Esophagus squamous epithelium (tissue), 5 donors: ENCODE measurements at places on chromosomes 12 and 14.

GRCh38 chr14:76191297-76191696 lies 39.6 kb downstream of the GPATCH2L start:
- no peak overlapping the region for H3K4me3 ChIP-seq
- no peak for DNase-seq
- H3K4me1 ChIP-seq: no peaks in the 10 kb centered on the region
- H3K36me3 ChIP-seq: peaks cover 8% of the 10 kb centered on the region
- no peak overlapping the region for H3K27ac ChIP-seq
- no peaks in the 10 kb centered on the region for H3K27me3 ChIP-seq

DNA sequence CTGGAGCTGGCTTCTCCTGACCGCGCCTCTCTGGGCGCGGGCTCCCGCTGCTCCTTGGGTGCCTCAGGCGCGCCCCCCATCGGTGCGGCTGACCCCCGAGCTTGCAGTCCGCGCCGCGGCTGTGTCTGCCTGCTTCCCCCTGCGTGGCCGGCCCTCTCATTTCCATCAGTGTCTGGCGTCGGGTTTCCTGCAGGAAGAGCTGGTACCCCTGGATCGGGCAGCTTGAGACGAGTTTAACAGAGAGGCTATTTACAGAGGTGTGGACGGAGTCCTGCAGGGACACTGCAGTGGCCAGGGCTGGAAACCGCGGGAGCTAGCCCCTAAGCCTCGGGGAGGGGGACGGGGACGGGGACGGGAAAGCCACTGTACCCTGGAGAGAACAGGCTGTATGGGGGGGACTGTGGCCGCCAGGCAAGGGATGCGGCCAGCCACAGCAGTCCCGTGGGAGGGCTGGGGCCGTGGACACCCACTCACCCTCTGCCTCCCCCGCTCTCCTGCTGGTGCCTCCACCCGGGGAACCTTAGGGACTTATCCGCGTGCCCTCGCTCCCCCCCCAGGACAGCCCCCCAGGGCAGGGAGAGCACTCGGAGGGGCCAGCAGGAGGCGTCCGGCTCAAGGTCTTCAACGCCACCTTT lies 3.7 kb upstream of the CACNA2D4 start:
- H3K36me3 ChIP-seq: no peaks in the 10 kb centered on the region
- no peak for DNase-seq
- no peaks in the 10 kb centered on the region for H3K27me3 ChIP-seq
- H3K4me1 ChIP-seq: no peaks in the 10 kb centered on the region

GRCh38 chr12:129570796-129571400 lies 332.9 kb downstream of the TMEM132D start:
- H3K4me3 ChIP-seq: no peak overlapping the region
- H3K36me3 ChIP-seq: no peaks in the 10 kb centered on the region
- H3K27ac ChIP-seq: no peak overlapping the region
- no peaks in the 10 kb centered on the region for H3K27me3 ChIP-seq
- no peak for DNase-seq

DNA sequence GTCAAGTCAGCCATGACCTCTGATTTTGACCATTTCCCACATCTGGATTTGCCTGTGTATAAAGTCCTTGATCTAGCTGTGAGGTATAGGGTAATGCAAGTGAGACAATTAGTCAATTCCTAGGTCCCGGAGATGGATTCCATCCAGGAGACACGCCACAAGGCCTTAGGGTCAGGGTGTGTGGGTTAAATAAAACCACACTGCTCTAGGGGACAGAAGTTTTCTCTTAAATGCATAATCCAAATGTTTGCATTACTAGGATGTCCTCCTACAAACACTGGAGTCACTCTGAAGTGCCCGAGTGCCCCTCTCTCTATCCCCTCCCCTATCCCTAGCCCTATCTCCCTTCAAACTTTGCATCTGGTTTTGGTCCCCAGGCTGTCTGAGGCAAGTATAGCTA lies 26.8 kb downstream of the LRIG3 start:
- peak overlapping the region; percentile 3 for H3K4me3 ChIP-seq
- no peaks in the 10 kb centered on the region for H3K36me3 ChIP-seq
- peaks cover 28% of the 10 kb centered on the region for H3K4me1 ChIP-seq
- no peaks in the 10 kb centered on the region for H3K27me3 ChIP-seq
- peak overlapping the region; percentile 23 for H3K27ac ChIP-seq
- DNase-seq: no peak

- no peak for DNase-seq
- peaks cover 7% of the 10 kb centered on the region for H3K36me3 ChIP-seq
- H3K27ac ChIP-seq: no peak overlapping the region
- H3K4me1 ChIP-seq: no peaks in the 10 kb centered on the region
Observed at GRCh38 chr14:95452176-95452892, 64.1 kb downstream of the SYNE3 start.

GRCh38 chr12:65640489-65640901 lies 183.8 kb upstream of the HMGA2 start:
- H3K27ac ChIP-seq: no peak overlapping the region
- peaks cover 5% of the 10 kb centered on the region for H3K27me3 ChIP-seq
- H3K4me1 ChIP-seq: no peaks in the 10 kb centered on the region
- no peak for DNase-seq
- no peaks in the 10 kb centered on the region for H3K36me3 ChIP-seq
- no peak overlapping the region for H3K4me3 ChIP-seq

DNA sequence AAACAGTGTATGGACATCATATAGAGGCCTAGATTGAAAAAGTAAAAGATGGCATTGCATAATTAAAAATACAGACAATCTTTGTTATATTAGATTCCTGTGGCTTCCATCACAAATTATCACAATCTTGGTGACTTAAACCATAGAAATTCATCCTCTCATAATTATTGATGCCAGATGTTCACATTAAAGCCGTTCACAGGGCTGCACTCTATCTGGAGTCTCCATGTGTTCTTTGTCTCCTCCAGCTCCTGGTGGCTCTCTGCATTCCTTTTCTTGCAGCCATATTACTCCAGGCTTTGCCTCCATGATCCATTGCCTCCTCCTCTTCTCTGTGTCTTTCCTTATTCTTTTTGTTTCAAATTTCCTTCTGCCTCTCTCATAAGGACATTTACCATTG lies 875.7 kb upstream of the USP15 start:
- no peak overlapping the region for H3K4me3 ChIP-seq
- no peaks in the 10 kb centered on the region for H3K4me1 ChIP-seq
- DNase-seq: no peak
- no peaks in the 10 kb centered on the region for H3K36me3 ChIP-seq
- no peaks in the 10 kb centered on the region for H3K27me3 ChIP-seq
- H3K27ac ChIP-seq: no peak overlapping the region

DNA sequence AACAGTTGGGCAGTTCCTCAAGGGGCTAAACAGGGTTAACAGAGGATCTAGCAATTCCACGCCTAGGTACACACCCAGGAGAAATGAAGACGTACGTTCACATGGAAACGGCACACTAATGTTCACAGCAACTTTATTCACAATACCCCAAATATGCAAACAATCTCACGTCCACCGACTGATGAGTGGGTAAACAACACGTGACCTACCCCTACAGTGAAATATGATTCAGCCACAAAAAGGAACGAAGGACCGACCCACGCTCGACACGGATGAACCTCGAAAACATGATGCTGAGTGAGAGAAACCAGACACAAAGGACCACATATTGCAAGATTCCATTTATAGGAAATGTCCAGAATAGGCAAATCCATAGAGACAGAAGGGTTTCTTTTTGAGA lies 112.7 kb downstream of the NCOR2 start:
- peaks cover 8% of the 10 kb centered on the region for H3K36me3 ChIP-seq
- H3K27ac ChIP-seq: peak overlapping the region; percentile 86
- no peaks in the 10 kb centered on the region for H3K27me3 ChIP-seq
- H3K4me3 ChIP-seq: no peak overlapping the region
- H3K4me1 ChIP-seq: peaks cover 32% of the 10 kb centered on the region

DNA sequence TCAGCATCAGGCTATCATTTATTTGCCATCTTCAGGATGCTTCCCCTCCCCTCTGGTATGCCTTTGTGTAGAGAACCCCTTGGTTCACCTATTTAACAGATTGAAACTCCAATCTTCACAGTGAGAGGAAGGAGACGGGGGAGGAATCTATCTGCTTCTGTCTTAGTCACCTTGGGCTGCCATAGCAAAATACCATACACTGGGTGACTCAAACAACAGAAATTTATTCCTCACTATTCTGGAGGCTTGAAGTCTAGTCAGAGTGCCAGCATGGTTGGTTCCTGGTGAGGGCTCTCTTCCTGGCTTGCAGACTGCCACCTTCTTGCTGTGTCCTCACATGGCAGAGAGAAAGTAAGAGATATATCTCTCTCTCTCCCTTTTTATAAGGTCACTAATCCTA lies 13.5 kb upstream of the EML1 start:
- peaks cover 22% of the 10 kb centered on the region for H3K27me3 ChIP-seq

- no peak overlapping the region for H3K4me3 ChIP-seq
- DNase-seq: no peak
- H3K4me1 ChIP-seq: no peaks in the 10 kb centered on the region
- H3K36me3 ChIP-seq: no peaks in the 10 kb centered on the region
- H3K27ac ChIP-seq: no peak overlapping the region
Observed at GRCh38 chr14:71666571-71667145, 265.6 kb upstream of the RGS6 start.

DNA sequence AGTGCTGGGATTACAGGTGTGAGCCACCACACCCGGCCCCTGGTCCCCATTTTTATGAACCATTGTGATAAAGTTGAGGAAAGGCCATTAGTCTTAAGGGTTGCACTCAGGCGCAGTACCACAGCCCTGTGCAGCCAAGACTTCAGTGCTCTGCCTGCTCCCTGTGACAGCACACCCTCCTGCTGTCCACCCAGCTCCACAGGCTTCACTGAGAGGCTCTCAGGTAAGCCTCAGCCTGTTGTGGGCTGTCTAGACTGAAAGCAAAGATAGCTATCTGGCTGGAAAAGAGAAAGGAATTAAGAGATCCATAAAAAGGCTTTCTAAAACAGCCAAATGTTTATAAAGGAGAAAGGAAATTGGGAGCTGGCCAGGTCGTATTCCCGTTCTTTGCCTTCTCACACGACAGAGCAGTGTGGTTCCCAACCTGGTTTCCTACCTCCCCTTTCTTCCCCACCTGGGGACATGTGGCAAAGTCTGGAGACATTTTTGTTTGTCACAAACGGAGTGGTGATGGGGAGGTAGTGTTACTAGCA lies 19.1 kb upstream of the DNM1L start:
- peaks cover 4% of the 10 kb centered on the region for H3K4me1 ChIP-seq
- H3K27ac ChIP-seq: peak overlapping the region; percentile 32
- no peak for DNase-seq
- H3K27me3 ChIP-seq: no peaks in the 10 kb centered on the region
- no peak overlapping the region for H3K4me3 ChIP-seq

DNA sequence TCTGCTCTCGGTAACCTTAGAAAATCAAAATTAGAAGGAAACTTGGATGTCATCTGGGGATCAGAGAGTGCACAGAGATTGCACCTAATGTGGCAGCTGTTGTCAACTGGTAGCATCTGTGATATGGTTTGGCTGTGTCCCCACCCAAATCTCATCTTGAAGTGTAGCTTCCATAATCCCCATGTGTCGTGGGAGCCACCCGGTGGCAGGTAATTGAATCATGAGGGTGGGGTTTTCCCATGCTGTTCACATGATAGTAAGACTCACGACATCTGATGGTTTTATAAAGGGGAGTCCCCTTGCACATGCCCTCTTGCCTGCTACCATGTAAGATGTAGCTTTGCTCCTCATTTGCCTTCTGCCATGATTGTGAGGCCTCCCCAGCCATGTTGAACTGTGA lies 127.7 kb upstream of the SRRM4 start:
- H3K4me1 ChIP-seq: no peaks in the 10 kb centered on the region
- peaks cover 3% of the 10 kb centered on the region for H3K27me3 ChIP-seq
- no peak overlapping the region for H3K4me3 ChIP-seq

DNA sequence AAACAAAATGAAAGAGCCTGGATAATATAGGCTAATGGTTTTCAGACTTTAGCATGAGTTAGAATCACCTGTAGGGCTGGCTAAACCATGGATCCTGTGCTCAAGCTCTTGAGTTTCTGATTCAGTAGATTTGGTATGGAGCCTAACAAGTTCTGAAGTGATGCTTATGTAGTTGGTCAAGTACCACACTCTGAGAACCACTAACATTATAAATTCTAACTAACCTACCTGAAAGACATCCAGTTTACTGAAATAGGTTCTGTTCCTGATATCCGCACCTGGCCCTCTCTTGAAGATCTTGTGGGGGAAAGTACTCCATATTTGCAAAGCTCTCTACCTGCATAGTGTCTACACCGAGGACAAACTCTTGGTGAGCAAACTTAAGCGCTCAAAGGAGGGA lies 59.4 kb upstream of the VSX2 start:
- no peak for DNase-seq
- no peaks in the 10 kb centered on the region for H3K4me1 ChIP-seq
- no peaks in the 10 kb centered on the region for H3K27me3 ChIP-seq
- H3K4me3 ChIP-seq: no peak overlapping the region

DNA sequence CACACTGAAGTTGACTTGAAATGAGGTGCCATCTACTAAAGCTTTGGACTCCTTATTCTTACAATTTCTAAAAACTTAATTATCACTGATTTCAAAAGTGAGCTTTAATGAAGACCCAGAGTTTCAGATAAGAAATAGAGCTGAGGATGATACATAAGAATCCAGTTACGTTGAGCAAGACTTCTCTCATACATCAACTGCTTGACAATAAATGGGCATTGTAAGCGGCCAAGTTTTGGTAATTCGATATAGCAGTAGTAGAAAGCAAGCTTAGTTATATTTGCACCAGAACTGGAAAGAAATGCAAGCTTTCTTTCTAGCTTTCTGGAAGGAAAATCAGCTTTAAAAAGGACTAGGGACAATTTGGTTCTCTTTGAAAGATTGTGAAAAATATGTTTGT lies 1359.6 kb downstream of the FSCB start:
- H3K36me3 ChIP-seq: no peaks in the 10 kb centered on the region
- no peaks in the 10 kb centered on the region for H3K4me1 ChIP-seq
- no peak overlapping the region for H3K27ac ChIP-seq
- DNase-seq: no peak

GRCh38 chr14:21486640-21487087 lies 9.7 kb downstream of the TOX4 start:
- no peak overlapping the region for H3K27ac ChIP-seq
- H3K4me1 ChIP-seq: no peaks in the 10 kb centered on the region
- DNase-seq: no peak

DNA sequence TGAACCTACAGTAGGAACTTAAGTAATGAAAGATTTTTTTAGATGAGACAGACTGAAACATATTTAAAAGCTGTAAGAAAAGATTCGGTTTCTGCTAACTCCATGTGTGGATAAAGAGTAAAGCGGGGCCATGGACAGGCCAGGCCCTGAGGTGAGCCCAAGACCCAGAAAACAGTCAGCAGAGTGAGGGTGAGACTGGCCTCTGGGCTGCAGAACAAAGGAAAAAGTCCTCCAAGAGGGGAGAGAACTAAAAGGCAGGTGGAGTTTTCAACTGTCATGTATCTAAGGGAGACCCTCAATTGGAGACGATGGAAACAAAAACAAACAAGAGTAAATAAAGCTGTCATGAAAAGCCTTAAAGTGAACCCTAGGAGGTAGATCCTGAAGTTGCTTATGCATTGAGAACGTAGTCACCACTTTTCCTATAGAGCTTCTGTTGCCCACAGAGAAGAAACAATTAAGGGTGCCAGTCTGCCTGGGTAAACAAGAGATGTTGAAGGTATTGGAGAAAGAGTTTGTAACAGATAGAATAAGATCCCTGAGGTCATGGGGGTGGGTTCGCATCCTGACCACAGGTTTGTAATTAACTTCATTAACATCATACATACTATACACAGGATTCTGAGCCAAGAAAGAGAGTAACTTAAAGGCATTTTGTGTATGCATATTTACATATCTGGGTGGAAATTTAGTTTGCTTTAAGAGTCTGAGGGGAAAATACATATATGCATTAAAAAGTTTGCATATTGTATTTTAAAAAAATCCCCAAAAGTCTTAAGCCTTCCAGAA lies 268.7 kb upstream of the PDE3A start:
- H3K4me3 ChIP-seq: no peak overlapping the region
- DNase-seq: no peak
- H3K27me3 ChIP-seq: no peaks in the 10 kb centered on the region
- no peak overlapping the region for H3K27ac ChIP-seq
- no peaks in the 10 kb centered on the region for H3K36me3 ChIP-seq
